ENCODE measurements at places on chromosomes 2 and 18.

- DNase-seq: no peak
Measured at GRCh38 chr2:16525265-16525887, 140.3 kb downstream of the CYRIA start.

GRCh38 chr18:58699551-58699950 lies 28.3 kb downstream of the MALT1 start:
- DNase-seq: no peak

DNA sequence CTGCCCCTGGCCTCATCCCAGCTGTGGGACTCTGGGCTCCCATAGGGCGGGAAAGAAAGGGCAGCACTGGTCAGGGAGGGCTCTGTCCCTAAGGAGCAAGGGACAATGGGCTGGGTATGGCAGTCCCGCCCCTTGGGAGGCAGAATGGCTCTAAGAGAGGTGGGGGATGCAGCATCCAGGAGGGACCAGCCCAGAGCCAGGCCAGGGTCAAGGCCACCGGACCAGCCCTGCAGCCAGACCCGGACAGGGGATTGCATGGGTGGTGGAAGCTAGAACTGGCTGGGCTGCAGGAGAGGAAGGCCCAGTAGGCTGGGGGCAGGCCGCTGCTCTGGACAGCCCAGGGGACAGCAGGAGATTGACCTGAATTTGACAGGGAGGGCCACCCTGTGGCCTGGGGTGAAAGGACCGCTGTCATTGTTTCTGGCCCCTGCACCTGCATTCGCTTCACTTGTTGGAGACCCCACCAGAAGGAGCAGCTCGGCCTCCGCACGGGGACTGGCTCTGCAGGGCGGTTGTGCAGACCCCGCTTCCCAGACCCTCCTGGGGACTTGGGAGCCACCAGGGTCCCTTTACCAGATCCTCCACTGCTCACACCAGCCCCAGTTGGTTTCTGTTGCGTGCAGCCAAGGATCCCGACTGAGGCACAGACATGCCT lies 14.6 kb downstream of the RAMP1 start:
- DNase-seq: no peak

- DNase-seq: no peak
Measured at GRCh38 chr2:26495705-26496297, 17.9 kb upstream of the OTOF start.

- DNase-seq: no peak
Measured at GRCh38 chr2:164600763-164601162, 20.5 kb downstream of the GRB14 start.

- no peak for DNase-seq
Measured at GRCh38 chr2:127681288-127681804, 6.0 kb upstream of the LIMS2 start.

- no peak for DNase-seq
Measured at GRCh38 chr18:50559752-50560680, at the start of gene MAPK4. TSS of gene MAPK4 (plus strand) at chr18:50560087. CDS start at chr18:50663959, 103,872 bp downstream.

- DNase-seq: no peak
Measured at GRCh38 chr2:3523551-3524041, 4.3 kb upstream of the ADI1 start.

DNA sequence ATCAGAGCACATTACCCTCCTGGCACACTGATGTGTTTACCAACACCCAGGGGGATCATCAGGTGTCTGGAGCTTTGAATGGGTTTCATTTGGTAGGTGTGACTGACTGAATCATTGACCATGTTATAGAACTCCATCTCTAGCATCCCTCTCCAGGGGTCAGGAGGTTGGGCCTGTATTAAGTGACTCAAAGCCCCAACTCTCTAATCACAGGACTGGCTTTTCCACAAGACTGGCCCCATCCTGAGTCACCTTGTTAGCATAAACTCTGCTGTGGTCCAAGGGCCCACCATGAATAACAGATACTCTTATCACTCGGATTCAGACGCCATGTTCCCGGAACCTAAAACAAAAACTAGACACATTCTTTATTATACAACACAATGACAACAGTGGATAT lies 125.9 kb upstream of the NDUFV2 start:
- no peak for DNase-seq

DNA sequence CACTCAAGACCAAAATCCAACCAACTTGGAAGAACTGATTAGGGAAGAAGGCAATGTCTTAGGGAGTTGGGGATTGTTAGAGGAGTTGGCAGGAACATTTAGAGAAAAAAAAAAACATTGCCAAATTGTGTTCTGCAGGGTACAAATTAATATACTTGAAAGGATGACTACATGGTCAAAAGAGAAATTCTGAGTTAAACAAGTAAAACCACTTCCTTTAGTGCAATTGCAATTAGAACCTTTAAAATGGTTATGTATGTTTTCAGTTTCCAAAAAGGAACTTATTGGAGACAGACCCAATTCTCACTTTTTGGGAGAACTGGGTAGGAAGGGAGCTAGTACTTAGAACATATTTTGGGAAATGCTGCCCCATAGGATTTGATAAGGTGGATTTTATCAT lies 137.9 kb downstream of the GPD2 start:
- DNase-seq: no peak

DNA sequence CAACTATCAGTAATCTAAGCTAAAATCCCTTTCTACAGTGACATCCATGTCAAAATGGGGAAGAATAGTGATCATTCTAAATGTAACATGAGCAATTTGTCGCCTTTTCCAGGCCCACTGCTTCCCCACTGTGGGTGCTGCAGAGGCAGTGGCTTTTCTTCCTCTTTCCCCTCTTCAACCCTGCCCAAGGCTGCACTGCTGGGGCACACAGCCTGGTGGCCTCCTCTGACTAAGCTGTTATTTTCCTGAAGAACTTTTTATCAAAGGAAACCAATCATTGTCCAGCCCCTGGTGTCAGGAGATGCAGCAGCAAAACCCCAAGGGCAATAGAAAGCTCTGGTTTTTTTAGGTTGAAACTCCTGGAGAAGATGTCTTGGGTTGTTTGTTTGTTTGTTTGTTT lies 117.6 kb upstream of the KLF7 start:
- no peak for DNase-seq

DNA sequence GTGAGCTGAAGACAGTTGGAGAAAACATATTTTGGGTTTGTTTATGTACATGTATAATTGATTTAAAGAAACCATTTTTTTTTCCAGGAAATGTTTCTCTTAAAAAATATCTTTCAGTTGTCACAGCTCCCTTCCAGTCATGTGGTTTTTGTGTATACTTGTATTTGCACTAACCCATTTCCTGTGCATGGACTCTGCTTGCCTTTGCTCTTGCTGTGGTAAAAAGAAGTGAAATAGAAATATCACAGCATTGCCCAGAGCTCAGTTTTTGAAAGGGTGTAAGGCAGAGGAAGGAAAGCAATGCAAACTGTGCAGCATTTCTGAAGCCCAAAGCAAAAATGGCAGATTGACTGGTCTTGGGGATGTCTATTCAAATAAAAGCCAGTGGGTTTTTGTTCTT lies 10.4 kb upstream of the DOCK10 start:
- DNase-seq: no peak

- DNase-seq: no peak
Measured at GRCh38 chr2:58756336-58756735, 515.2 kb upstream of the FANCL start.

DNA sequence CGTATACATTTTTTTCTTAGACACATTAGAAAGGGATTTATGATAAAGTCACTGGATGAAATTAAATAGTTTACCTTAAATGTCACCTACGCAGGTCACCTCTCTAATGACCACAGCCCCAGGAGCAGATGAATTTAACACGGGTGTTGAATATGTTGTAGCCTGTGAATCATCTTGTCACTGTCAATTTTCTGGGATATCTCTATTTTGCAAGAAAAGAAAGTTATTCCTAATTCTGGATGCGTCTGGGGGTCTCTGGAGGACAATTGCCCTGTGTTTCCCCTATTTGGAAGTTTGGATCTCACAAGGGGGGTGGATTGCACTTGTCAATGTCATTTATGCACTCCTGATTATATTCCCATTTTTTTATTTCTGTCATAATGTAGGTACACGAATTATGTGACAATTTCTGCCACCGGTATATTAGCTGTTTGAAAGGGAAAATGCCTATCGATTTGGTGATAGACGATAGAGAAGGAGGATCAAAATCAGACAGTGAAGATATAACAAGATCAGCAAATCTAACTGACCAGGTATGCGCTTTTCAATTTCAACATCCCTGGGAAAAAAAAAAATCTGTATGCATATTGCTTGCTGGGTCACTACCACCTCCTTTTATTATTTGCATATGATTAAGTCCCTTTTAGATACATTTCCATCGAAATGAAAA lies 7.7 kb downstream of the MEIS1 start:
- DNase-seq: no peak

DNA sequence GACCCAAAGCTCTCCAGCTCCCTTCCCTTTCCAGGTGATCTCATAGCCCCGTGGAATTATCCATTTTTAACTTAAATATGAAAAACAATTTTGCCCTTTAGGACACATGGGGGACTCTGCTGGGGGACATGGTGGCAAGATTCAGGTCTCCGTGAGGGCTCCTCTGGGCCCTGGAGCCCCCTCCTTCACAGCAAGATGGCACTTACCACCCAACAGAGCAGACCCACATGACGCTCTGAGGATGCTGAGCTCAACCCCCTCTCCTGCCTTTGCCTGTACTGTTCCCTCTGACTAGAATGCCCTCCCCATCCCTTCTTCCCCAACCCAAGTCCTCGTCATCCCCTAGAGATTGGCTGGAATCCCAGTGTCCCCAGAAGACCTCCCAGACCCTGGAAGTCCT lies 17.2 kb downstream of the TEX51 start:
- no peak for DNase-seq

GRCh38 chr2:144592500-144593256 lies 72.8 kb upstream of the ZEB2 start:
- DNase-seq: no peak

DNA sequence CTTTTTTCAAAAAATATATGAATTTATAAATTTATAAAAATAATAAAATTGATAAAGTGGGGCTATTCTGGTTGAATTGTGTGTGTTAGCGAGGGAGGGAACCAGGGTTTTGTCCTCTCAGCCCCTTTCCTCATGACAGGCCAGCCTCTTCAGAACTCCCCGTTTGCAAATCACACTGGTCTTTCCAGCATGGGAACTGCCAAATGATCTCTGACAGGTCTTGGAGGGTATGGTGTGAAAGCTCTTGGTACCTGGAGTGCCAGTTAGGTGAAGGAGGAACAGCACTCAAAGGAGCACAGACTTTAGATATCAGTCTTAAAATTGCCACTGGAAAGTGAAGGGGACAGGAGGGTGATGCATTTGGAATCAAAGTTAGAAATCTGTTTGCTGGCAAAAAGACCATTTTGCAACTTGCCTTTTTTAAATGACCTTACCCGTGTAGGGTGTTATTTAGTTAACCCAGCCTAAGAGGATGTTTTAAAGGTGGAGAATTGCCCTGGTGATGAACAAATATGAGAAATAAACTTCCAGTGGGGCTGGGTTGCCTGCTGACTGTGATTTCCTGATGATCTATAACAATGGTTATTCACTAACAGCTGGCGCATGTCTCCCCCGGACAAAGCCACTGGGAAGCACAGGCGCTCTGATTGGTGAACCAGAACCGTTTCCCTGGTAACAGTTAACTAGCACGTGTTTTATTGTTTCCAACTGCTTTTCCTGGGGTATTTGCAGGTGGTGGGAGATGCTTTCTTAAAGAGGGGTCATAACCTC lies 85.3 kb upstream of the EFEMP1 start:
- no peak for DNase-seq

DNA sequence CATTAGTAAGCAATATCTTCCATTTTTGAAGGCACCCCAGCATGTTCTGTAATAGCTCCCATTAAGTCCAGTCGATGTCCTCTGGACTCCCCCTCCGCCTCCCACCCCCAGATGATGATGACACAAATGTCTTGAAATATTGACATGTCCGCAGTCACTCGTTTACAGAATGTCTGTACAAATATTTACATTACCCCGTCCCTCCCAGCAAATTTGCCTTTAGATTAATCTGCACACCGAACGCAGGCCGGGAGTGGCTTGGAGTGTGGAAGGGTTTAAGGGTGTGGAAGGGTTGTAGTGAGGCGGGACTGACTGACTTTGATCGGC lies 853 bp upstream of the OSBPL6 start:
- DNase-seq: no peak

GRCh38 chr2:129906139-129906860 lies 73.2 kb upstream of the RAB6C start:
- DNase-seq: no peak

- DNase-seq: no peak
Measured at GRCh38 chr2:37653805-37654378, 17.6 kb downstream of the CDC42EP3 start.

DNA sequence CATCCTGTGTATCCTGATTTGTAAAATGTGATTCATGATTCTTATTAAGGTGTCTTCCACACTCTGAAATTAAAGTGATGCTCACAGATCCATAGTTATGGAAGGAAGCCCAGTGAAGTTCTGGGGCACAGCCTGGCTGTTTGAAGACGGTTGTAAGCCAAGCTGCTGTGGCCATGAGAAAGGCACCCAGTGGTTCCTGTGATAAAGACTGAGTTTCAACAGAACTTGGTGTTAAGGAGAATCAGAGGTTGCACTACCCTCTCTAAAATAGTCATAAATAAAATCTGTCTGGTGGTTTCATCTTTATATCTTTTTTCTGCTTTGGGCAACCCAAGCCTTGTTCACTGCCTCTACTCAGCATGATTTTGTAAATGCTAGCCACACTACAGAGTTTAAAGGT lies 32.2 kb upstream of the SPOPL start:
- no peak for DNase-seq

All from activated T-cell treated with anti-CD3 and anti-CD28 coated beads for 4 hours (primary cell).